ENCODE measurements at places on chromosomes 3 and 15.

DNA sequence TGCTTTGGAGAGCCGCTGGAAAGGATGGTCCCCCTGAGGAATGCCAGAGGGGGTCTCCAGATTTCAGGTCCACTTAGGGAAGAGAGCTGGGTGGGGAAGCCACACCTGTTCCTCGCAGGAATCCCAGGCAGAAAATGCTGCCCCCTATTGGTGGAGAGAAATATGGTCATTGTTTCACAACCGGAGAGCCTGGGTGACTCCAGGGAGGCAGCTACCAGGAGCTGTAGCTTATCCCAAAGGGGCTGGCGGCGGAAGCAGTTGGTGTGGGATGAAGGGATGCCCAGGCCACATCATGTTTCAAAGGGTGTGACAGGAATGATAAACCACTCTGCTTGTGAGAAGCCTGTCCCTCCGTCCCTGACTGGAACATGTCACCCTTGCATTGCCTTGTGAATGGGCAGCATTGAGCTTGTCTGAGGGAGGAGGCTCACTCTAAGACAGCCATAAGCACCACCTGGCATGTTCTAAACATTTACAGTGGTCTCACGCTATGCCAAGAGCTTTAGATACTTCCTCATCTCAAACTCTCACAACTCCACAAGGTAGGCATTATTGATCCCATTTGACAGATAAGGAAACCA, 34.5 kb downstream of the POMGNT2 start:
- no peak for DNase-seq

- no peak for DNase-seq
These were observed 36.7 kb upstream of the SLC6A1 start for GRCh38 chr3:10955711-10956453.

GRCh38 chr3:45567730-45568172, 26.8 kb upstream of the LIMD1 start:
- DNase-seq: no peak

- no peak for DNase-seq
These were observed 48.1 kb downstream of the PTPN9 start for GRCh38 chr15:75531041-75531450.

DNA sequence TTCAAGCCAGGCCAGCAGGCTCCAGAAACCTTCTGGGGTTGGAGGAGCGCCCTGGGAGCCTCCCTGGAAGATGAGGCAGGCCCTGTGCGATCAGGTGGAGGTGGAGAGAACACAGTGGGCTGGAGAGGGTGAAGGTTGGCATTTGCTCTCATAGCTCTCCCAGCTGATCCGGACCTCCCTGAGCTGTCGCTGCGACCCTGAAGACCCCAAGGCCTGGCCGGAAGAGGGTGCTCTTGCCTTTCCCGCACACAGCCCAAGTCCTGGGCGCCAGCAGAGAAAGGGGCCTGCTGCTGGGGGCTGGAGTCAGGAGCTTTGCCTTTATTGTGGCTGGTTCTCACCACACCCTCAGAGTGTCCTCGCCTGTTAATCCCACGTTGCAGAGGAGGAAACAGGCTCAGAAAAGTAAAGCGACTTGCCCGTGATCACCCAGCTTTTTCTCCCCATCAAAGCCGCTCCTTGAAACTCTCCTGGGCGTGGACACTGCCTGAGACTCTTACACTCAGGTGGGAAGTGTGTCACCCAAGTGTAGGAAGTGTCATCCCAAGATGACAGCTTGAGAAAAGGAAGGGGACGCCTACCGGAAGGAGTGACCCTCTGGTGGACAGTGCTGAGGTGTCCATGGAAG, 8.6 kb upstream of the RPL29 start:
- DNase-seq: peak; percentile 60

- no peak for DNase-seq
These were observed 264.4 kb upstream of the KCNMB2 start for GRCh38 chr3:178271740-178272387.

- DNase-seq: no peak
These were observed 214.7 kb upstream of the CHRNA7 start for GRCh38 chr15:31815411-31816155.

GRCh38 chr3:183279371-183279770, 26.3 kb downstream of the B3GNT5 start:
- no peak for DNase-seq

DNA sequence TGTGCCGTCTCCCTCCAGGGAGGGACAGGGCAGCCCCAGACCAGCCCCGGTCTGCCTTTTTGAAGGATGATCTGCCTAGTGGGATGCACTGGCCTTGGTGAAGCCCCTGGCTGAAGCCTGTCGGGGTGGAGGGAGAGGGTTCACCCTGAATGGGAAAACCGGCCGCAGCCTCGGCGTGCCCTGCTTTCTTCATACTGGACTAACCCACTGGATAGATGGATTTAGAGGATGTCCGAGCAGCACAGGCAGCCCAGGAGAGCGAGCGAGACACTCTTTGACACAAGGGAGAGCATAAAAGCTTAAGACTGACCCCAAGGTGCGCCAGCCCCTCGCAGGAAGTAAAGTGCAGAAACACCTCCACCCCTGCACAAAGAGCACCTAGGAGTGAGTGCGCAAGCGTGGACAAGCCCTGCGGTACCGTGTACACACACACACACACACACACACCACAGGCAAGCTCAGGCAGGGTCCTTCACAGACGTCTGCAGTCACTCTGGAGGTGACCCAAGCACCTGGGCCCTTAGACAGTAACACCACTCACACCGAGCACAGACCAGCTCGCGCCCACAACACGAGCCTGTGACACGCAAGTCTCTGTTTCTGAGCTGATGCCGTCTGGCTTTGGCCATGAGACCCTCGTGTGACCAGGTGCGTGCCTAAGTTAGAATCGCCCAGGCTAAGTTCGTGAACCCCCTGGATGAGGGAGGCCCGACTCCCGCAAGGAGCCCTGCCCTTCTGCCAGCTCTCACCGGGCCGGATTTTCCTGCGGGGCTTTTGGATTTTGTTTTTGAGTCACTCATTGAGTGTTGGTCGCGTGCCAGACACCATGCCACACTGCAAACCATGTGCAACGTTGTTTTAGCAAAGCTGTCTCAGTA, 11.3 kb downstream of the SEMA4B start:
- no peak for DNase-seq

- DNase-seq: no peak
These were observed 18.3 kb upstream of the CYP11A1 start for GRCh38 chr15:74385733-74386132.

GRCh38 chr3:64026346-64026745, 3.1 kb upstream of the PSMD6 start:
- no peak for DNase-seq

GRCh38 chr3:175255698-175256097, 396.6 kb downstream of the NAALADL2 start:
- no peak for DNase-seq

- DNase-seq: no peak
These were observed 15.4 kb upstream of the KLF15 start for GRCh38 chr3:126372413-126373145.

- DNase-seq: peak; percentile 66
These were observed 172.0 kb downstream of the TCF12 start for GRCh38 chr15:57090496-57090859.

- peak; percentile 20 for DNase-seq
These were observed 156.3 kb upstream of the TMC3 start for GRCh38 chr15:81530271-81530691.

Measured in NCI-H1417 (cell line).